T-cell (primary cell): ENCODE measurements at places on chromosomes 6 and 20.

DNA sequence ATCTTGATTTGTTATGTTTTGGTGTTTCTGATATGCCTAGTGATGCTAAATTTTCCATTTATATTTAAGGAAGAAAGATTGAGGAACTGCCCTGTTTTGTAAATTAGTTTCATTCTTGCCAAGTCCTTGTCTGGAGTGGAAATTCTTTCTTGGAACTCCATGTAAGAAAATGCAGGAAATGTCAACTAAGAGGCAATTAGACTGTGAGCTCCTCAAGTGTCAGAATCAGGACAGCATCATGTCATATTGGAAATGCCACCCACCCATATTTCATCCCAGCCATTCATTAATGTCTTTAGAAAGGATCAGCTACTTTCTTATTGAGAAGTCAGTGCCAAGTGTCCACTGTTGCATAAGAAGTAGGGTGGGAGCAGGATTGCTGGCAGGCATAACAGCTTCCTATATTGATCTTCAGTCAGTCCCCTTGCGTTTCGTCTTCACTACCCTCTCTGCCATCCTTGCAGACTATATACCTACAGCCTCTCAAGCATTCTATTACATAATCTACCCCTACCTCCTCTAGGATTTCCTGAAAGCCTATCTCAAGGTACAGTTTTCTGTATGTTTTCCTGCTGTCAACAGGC is 42.4 kb downstream of the HAO1 start:
- DNase-seq: no peak

DNA sequence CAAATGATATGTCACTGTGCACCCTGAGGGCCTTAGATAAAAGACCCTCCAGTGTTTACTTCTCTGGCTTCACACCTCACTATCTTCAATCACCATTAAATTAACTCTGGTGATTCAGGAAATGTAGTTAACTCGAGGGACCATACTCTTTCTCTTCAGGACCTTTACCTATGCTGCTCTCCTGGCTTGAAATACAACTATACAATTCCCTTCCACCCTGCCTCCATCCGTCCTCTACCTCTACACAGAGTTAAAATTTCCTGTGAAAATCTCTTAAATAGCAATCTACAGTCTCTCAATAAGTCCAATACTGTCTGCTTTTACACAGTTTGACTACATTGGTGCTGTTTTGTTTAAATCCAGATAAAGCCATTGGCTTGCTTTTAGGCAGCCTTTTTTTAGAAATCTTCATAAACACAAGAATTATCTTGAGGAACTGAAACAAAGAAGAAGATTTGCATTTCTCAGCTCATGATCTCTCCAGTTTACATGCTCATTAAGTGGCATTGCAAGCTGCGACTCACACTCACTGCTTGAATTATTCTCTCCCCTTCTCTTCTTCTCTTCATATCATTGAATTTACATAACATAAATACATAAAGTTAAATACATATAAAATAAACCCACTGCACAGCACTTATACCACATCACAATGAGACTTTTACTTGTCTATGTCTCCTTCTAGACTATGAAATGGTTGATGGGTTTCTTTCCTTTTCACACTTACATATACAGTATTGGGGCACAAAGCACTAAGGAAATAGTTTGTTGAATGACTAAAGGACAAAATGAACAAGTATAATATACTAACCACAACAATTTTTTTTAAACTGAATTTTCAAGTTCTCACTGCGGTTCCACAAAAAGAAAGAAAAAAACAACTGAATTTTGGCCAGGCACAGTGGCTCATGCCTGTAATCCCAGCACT is 239.0 kb upstream of the KCNQ5 start:
- no peak for DNase-seq

DNA sequence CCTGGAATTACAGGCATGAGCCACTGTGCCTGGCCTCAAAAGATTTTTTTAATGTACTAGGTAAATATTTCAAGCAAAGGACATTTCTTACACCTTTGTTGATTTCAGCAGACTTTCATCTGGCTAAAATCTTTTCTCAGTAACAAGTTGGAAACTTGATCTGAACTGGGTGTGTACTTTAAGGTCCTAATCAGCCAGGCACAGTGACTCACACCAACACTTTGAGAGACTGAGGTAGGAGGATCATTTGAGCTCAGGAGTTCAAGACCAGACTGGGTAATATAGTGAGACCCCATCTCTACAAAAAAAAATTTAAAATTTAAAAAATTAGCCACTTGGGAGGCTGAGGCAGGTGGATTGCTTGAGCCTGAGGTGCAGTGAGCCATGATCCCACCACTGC is 7.0 kb upstream of the RALGAPA2 start:
- DNase-seq: no peak

- DNase-seq: peak; percentile 87
These were observed 983 bp upstream of the ADISSP start for GRCh38 chr20:3768342-3769130.

DNA sequence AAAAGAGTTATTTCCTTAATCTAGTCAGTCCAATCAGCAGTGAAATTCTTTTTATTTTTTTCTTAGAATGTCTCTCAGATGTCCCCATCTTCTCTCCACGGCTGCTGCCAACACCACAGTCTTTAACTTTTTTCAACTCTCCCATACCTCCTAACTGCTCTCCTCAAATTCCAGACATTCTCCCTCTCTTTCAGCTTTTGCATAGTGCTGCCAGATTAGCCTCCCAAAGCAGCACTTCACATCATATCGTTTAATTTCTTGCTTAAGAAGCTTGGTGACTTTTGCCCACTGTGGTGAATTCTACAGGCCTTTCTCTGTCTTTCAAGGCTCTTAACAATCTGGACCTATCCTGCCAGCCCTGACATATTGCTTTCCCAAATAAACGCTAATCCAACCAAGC is 233.4 kb downstream of the UST start:
- no peak for DNase-seq

DNA sequence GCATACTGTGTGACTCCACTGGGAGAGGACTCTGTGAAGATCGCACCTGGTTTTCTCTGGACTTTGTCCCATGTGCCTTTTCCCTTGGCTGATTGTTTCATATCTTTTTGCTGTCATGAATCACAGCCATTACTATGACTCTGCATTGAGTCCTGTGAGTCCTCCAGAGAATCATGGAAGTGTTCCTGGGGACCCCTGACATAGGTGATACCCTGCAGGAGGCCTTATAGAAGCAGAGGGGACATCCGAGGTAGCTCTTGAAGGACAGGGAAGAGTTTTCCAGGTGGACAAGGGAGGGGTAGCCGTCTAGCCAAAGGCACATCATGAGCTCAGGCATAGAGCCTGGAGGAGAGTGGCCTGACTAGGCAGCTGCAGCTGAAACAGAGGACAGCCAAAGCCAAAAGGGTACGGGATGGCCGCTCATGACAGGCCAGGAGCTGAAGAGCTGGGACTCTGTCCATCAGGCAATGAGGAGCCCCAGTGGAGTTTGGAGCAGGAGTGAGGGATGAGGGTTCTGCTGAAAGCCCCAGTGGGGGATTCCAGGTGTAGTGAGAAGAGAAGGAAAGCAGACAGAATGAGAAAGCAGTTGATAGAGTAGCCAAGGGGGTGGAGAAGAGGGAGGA is 86.6 kb upstream of the TOX2 start:
- no peak for DNase-seq
